Skeletal muscle cell (primary cell): ENCODE measurements at places on chromosomes 6 and 20.

- no peak for DNase-seq
These were observed 448.1 kb downstream of the KIF16B start for GRCh38 chr20:16124911-16125776.

DNA sequence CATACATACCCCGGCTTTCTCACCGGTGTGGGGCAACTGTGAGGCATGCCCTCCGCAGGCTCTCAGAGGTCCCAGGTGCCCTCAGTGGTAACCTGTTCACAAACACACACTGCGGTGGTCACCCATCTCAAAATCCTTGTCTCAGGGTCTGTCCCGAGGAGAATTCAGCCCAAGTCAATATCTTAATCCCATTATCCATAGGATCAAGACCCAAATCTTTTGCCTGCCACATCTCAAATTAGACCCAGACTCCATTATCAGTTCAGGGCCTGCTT, 140.8 kb downstream of the CDC5L start:
- DNase-seq: no peak

DNA sequence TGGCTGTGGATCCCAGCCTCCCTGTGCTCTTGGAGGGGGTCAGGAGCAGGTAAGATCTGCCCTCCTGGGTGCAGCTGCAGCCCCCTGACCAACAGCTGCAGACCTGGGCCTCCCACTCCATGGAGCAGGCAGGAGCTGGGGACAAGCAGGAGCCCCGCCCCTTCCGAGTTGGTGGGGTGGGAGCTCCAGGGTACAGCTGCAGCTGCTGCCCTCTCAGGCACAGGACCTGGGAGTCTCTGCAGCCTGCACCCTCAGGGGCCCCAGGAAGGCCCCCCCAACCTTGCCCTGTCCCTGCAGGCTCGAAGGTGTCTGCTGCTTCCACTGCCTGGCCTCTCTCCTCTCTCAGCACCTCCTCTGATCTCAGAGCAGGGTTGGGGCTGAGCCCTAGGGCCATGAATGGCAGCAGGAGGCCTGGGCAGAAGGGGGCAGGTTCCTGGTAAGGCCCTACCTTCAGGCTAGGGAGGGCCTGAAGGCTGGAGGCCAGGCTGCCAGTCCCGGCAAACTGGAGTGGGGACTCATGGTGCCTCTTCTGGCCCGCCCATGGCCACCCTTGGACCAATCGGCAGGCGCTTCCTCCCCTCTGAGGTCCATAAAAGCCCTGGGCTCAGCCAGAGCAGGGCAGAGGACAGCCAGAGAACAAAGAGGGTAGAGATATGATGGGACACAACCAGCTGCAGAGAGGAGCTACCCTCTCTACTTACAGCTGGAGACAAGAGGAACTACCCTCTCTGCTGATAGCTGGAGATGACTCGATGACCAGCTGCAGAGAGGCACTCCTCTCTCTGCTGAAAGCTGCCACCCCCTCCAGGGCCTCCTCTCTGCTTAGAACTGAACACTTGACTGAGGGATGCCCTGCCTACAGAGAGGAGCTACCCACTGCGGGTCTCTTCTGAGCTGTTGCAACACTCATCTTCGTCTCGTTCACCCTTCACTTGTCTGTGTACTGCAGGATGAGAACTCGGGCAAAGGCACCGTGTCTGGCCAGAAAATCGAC, 7.8 kb upstream of the PACSIN1 start:
- no peak for DNase-seq

GRCh38 chr6:49454787-49455709, 8.0 kb downstream of the MMUT start:
- DNase-seq: no peak

- no peak for DNase-seq
These were observed 20.5 kb downstream of the CAPN11 start for GRCh38 chr6:44179072-44179536.

- DNase-seq: no peak
These were observed 214.9 kb downstream of the LY86 start for GRCh38 chr6:6803180-6803977.

DNA sequence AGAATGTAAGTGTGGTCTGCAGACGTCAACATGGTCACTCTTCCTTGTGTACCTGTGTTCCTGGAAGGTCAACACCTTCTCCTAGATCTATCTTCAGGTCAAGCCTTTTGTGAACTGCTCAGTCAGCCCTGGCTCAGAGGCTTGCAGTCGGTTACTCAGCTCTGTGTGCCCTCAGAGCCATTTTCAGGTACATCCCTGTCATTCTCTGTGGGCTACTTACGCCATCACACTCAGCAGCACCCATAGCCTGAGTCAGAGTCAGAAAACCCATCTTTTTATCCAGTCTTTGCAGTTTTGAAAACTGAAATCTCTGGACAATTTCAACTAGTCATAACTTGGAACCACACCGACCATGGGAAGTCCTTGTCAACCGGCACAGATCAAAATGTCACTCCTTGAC, 35.3 kb downstream of the TGM3 start:
- no peak for DNase-seq

- DNase-seq: no peak
These were observed 134.1 kb upstream of the CITED2 start for GRCh38 chr6:139508576-139508975.

DNA sequence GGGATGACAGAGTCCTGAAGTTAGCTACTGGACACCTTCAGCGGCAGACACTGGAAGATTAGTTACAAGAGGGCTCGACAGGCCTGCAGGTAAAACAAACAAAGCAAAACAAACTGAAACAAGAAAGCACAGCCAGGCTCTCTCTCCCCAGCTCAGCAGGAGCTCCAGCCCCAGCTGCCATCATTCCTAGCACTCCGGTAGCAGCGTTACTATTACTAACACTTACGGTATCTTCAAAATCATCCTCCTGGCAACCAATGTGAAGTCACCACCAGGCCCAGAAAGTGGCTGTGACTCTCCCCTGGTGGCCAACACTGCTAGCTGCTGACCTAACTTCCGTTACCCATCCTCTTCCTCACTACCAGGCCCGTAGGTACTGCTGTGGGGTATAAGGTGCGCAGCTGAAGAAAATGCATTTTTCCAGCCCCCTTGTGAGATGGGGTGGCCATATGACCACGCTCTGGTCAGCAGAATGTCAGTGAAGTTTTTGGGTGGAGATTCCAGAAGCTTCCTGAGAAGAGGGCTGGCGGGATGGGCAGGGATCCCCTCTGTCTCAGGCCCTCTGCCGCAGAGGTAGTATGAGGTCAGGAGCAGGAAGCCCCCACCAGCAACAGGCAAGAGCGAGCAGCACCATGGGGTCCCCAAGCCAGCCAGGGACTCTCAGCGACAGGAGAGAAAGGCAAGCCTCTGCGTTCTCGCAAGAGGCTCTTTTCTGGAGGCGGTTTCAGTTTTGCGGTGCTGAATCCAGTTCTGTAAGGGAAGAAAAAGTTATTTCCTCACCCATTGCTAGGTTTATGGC, 37.4 kb upstream of the TBXT start:
- DNase-seq: no peak

DNA sequence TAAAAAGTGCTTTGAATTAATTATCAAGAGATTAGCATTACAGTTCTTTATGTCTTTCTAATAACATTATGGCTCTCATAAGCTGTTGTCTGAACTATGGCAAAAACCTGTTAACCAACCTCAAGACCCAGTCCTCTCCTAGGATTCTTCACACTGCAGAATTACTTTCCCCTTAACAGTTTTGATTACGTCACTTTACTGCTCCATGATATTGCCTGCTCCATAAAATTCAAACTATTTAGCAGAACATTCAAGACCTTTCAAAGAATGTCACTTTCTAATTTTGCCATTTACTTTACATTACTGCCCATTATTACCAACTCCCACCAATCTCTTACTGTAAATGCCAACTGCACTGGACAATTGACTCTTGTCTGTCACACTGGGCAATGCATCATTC, 843.5 kb downstream of the PHF3 start:
- no peak for DNase-seq

GRCh38 chr20:44231193-44231592, 15.9 kb upstream of the GDAP1L1 start:
- no peak for DNase-seq

DNA sequence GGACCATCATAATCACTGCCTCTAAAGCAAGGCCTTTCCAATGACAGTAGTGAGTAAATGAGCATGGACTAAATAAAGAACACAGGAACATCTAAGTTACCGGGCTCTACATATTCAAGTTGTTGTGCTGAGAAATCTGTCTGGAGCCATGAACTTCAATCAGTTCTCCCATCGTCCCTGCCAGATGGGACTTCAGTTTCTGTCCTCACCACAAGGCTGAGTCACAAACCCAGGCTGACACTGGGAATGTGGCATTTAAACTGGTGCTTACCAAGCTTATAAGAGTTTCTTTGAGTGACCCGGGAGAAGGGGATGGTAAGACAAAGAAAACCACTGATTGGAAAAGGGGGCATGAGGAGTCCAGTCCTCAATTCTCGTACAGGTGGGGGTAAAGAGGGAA, 497.0 kb downstream of the MAFB start:
- DNase-seq: no peak

DNA sequence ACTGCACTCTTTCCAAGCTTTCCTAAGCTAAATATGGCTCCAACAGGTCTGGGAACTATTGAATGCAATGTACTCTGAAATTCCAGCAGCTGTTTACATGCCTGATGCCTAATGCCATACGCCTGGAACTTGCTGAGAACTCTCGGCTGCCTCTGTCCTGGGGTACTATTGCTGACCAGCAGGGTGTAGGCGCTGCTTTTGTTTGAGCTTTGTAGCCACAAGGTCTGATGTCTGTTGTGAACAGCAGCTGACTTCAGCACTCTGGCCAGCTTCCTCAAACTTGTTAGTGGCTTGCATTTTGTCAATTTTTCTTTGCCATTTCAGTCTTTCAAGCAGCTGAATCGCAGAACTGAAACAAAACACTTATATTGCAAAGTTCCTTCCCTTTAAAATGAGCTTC, 26.7 kb downstream of the SAYSD1 start:
- DNase-seq: peak; percentile 45

GRCh38 chr6:84769306-84769705, 4.9 kb upstream of the TBX18 start:
- no peak for DNase-seq

GRCh38 chr20:54228841-54229240, 21.0 kb downstream of the PFDN4 start:
- no peak for DNase-seq

DNA sequence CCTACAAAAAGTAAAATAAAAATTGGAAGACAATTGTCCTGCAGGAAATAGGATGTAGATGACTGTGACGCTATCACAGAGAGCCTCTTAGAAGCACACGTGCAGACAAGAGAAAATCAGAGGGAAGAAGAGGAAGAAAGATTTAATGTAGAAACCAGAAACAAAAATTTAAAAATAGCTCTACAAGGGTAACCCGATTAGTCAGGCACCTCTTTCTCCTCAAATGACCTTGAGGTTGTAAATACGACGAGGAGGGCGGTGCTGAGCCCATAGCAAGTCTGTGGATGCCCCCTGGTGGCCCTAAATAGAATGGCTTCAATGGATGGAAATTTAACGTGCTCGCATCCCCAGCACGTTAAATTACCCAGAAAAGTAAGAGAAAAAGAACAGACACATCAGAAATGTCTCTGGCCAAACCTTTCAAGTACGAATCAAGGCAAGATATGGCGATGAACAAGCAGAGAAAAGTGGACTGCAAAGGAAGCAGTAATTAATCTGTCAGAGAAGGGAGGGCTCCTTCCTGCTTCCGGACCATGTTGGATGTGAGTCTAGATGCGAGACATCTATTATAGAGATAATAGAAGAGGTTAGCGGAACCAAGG, 4.2 kb upstream of the PRPH2 start:
- DNase-seq: peak; percentile 75

DNA sequence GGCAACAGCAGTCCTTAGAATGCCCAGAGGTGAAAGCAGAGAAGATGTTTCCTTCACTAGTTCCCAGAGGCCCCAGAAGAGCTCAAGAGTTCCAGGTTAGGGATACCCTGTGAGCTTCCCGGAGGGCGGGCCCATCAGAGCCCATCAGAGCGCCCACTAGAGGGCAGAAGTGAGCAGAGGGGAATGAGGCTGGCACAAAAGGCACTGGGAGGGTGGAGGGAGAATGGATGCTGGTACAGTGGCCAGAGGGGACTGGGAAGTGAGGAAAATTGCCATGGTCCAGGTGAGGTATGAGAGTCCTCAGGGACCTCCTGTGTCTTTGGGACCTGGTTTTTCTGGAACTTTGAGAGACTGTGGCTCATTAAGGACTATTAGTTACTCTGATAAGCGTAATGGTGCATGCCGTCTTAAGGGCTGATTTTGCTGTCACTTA, 57.3 kb downstream of the LINC00237 start:
- no peak for DNase-seq

DNA sequence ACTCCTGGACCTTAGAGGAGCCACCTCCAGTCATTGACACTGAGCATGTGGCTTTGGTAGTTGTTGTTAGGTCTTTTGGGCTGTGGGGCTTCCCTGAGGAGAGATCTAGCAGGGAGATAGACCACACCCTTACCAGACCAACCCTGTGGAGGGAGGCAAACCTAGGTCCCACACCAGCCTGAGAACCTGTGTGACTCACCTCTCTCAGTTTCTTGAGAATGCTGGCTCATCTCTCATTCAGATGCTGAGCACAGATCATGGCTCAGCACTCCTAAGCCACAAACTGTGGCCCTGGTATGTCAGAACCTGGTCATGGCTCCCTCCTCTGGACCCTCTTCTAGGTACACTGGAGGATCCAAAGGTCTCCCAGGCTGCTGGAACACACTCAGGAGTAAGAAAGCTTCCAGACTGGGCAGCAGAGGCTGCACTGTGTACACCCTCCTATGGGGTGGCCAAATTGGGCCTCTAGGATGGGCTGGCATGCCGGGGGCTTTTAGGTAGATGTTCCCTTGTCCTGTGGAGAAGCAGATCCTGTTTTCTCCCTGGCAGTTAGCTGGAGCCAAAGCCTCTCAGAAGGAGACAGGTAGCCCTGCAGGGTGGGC, 1294.5 kb downstream of the KHDRBS2 start:
- no peak for DNase-seq

DNA sequence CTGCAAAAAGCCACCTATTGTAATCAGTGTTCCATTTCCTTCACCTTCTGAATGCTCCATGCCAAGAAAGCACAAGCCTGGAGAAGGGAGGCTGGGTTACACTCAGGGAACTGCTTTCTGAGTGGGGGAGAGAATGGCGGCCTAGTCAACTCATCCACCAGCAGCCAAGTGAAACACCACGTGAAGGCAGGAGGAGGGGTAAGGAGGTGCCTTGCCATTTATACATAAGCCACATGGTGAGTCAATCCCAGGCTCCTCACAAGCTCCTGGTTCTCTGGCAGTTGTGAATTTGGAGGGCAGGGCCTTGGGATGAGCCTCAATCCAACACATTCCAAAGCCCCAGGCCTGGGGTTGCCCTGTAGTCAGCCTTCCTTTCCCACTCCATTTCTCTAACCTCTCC, 149.4 kb downstream of the CD24 start:
- DNase-seq: no peak

DNA sequence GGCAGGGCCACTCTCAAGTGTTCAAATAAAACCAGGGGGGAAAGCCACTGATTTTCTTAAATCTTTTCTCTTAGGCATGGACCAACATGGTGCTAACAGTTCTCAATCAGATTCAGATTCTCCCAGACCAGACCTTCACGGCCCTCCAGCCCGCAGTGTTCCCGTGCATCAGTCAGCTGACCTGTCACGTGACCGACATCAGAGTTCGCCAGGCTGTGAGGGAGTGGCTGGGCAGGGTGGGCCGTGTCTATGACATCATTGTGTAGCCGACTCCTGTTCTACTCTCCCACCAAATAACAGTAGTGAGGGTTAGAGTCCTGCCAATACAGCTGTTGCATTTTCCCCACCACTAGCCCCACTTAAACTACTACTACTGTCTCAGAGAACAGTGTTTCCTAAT, 41.5 kb upstream of the SMIM28 start:
- DNase-seq: no peak
